Vagina (tissue), 2 donors: ENCODE measurements at places on chromosomes 4 and X.

- no peak for DNase-seq
Measured at GRCh38 chr4:89700766-89701423, 136.1 kb downstream of the SNCA start.

- no peak for DNase-seq
Measured at GRCh38 chr4:83556006-83556707, 20.2 kb downstream of the GPAT3 start.

DNA sequence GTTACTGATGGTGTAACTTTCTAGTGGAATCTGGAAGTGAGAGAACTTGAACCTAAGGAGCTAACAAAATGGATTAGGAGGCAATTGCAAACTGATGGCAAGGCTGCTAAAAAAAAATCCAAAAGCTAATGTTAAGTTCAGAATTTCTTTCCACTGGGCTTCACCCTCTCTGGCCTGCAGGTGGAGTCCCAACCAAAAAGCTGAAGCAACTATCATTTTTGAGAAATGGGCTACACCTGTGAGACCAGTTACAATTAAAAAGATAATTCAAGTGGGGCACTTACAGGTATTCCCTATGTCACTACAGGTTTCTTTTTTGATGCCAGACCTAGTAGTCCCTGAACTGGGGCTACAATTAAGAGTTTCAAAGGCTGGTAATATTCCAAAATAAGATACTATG lies 142.1 kb upstream of the FTHL17 start:
- DNase-seq, result no peak

GRCh38 chr4:53929311-53929710 lies 135.1 kb downstream of the CHIC2 start:
- no peak for DNase-seq

- no peak for DNase-seq
Measured at GRCh38 chr4:155342142-155342541, 34.6 kb downstream of the MAP9 start.

DNA sequence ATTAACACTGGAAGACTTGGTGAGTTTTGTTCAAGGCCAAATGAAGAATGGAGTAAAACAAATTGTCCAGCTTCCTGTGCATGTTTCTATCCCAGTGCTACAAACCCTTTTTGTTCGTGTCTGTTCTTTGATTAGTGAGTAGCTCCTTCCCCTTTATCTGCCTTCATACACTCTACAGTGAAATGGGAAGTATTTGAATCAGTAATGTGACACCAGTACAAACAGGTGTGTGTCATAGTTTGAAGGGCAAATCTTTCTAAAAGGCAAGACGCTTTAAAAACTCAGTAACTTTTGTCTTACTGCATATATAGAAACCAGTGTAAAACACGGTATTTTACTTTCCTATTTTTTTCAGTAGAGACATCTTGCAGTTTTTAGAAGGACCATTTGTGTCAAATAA lies 5.9 kb downstream of the ARHGEF38 start:
- DNase-seq, result no peak

- DNase-seq, result no peak
Measured at GRCh38 chr4:46992338-46992737, 1.0 kb downstream of the GABRA4 start.

- DNase-seq, result no peak
Measured at GRCh38 chr4:41349021-41349420, 92.3 kb downstream of the UCHL1 start.

DNA sequence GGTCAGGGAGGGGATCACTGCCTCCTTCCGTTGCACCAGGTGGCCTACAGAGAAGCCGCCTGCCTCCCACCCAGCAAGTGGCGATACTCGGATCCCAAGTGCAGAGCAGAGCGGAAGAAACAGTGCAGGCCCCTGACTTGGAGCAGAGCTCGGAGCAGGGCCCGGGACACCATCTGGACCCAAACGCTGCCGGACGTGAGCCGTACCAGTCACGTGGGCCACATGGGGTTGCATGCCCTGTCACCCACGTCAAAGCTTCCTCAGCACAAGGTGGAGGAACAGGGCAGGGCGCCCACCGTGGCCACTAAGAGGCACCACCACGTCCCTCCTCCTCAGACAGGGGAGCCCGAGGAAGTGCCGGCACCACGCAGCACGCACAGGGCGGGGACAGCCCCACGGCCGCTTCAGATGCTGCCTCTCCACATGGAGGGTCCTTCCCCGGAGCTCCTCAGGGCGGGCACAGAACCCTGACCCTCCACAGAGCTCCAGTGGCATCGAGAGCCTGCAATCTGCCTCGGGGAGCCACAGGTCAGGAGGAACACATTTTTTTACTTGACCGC lies 18.7 kb downstream of the ZFYVE28 start:
- DNase-seq, result no peak

GRCh38 chrX:13090339-13091110 lies 46.1 kb upstream of the FAM9C start:
- DNase-seq, result no peak

GRCh38 chr4:148067301-148067916 lies 335.5 kb downstream of the ARHGAP10 start:
- no peak for DNase-seq
